ENCODE measurements at places on chromosomes 4 and X. TPM values are rescaled to one million over a fixed set of nuclear protein-coding genes. Genes with fewer than 3 reads are reported as not detected.
A peak's percentile ranks its signal among the peaks of the same experiment; 100 is the strongest.

DNA sequence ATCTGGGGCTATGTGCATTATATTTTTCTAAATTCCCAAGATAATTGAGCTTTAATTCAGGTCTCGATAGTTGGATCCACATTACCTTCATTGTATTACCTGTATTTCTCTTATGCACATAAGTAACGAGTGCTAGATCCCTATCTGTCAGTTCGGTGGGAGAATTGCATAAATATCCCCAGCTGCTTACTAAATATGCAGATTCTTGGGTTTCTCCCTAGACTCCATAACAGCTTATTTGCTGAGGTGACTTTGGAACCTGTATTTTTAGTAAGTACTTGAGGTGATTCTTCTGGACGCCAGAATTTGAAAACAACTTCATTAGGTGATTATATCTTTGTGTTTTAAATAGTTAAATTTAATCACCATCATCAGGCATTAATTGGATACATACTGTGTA lies 15.0 kb downstream of the UGT8 start:
- no peaks in the 10 kb centered on the region for H3K4me1 ChIP-seq
- H3K4me3 ChIP-seq: no peak overlapping the region

DNA sequence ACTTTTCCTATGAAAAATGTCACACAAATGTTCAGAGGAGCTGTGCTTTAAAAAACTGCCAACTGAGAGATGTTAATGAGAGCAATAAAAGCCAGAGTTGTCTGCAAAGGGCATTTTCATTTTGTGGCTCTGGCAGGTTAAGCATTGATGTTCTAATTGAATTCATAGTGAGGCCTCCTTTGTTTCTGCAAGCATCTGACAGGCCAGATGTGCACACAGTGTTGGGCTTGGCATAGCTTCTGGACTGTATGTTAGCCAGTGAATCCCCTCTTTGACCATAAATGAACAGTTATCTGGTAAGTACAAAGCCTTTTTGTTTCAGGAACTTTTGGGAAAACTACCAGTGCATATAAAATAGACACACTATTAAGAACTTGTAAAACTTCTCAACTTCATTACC lies 81.9 kb downstream of the JADE3 start:
- H3K4me1 ChIP-seq: no peaks in the 10 kb centered on the region
- no peak overlapping the region for H3K4me3 ChIP-seq
- no peak for DNase-seq
- no peaks in the 10 kb centered on the region for H3K27me3 ChIP-seq
- H3K27ac ChIP-seq: no peak overlapping the region

DNA sequence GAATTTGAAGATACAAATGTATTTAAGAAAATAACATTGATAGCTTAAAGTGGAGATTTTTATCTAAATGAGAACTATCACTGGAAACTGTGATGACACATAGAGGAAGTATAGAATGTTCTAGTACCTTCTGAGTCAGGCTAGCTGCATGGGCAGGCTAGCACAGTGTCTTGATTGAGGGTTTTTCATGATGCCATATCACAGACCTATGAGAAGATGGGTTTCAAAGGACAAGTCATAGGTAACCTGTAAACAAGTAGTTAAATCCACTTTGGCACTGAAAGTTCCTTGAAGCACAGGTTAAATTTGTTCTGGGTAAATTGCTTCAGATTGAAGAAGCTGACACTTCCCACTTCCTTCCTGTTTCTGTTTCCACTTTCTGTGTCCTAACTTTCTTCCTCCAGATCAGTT lies 48.2 kb upstream of the CDKN2AIP start:
- H3K27ac ChIP-seq: no peak overlapping the region
- H3K4me1 ChIP-seq: peaks cover 22% of the 10 kb centered on the region
- no peaks in the 10 kb centered on the region for H3K36me3 ChIP-seq
- H3K4me3 ChIP-seq: no peak overlapping the region

- H3K36me3 ChIP-seq: peaks cover 18% of the 10 kb centered on the region
- H3K27me3 ChIP-seq: no peaks in the 10 kb centered on the region
- peak; percentile 76 for DNase-seq
- peak within 1 kb of the TSS; percentile 97 for H3K27ac ChIP-seq
- H3K4me1 ChIP-seq: peaks cover 8% of the 10 kb centered on the region
Measured at GRCh38 chrX:120603707-120604360, at the start of gene MCTS1. MCTS1 (plus strand) TSS chrX:120604101; CDS start chrX:120604237, 136 bp downstream.

GRCh38 chr4:70997546-70997945 lies 4.1 kb downstream of the DCK start:
- no peak for DNase-seq
- peak overlapping the region; percentile 97 for H3K4me3 ChIP-seq
- peaks cover 17% of the 10 kb centered on the region for H3K36me3 ChIP-seq
- H3K27ac ChIP-seq: peak overlapping the region; percentile 91
- H3K4me1 ChIP-seq: peaks cover 83% of the 10 kb centered on the region

GRCh38 chr4:121226362-121226761 lies 62.2 kb upstream of the TNIP3 start:
- H3K36me3 ChIP-seq: no peaks in the 10 kb centered on the region
- H3K27me3 ChIP-seq: no peaks in the 10 kb centered on the region
- peak overlapping the region; percentile 94 for H3K27ac ChIP-seq
- H3K4me3 ChIP-seq: no peak overlapping the region
- DNase-seq: no peak

DNA sequence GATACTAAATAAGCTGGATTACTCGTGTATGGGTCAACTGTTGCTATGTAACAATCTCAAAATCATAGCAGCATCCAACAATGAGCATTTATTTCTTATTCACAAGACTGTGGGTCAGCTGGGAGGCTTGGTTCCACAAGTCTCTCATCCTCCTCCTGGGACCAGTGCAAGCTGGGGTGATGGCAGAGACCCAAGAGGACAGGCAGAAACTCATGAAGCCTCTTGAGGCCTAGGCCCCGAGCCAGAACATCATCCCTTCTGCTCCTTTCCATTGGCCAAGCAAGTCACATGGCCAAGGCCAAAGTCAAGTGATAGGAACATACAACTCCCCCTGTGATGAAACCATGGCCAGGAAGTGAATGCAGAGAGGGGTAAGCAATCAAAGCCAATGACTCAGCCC lies 422.1 kb downstream of the BCOR start:
- peaks cover 2% of the 10 kb centered on the region for H3K36me3 ChIP-seq
- no peaks in the 10 kb centered on the region for H3K4me1 ChIP-seq
- DNase-seq: no peak
- H3K4me3 ChIP-seq: no peak overlapping the region
- no peak overlapping the region for H3K27ac ChIP-seq

DNA sequence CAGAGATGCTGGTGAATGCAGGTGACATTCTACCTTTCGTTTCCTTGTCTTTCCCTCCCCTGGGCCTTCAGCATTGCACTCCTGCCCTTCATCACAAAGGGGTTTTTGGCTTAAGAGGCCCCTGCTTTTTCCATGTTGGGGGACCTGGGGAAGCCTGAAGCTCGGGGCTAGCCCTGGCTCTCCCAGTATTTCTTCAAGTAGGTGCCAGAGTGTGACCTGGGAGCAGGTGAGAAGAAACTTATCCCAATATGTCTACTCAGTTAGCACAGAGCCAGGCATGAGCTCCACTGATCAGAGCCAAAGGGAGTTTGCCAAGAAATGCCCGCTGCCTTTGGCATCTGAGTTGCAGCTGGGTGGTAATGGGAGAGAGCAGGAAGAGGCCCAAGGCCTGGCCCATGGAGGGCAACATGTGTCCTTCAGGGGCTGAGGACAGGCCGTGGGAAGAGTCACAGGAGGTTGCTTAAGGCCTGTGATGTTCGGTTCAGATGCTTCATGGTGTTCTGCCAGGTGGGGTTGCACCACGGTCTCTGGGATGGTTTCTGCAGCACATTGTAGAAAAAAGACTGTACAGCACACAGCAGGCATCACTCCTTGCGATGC lies 7.6 kb downstream of the PRRG3 start:
- no peak for DNase-seq
- no peaks in the 10 kb centered on the region for H3K4me1 ChIP-seq
- H3K27me3 ChIP-seq: peaks cover 1% of the 10 kb centered on the region
- H3K36me3 ChIP-seq: no peaks in the 10 kb centered on the region
- no peak overlapping the region for H3K4me3 ChIP-seq

DNA sequence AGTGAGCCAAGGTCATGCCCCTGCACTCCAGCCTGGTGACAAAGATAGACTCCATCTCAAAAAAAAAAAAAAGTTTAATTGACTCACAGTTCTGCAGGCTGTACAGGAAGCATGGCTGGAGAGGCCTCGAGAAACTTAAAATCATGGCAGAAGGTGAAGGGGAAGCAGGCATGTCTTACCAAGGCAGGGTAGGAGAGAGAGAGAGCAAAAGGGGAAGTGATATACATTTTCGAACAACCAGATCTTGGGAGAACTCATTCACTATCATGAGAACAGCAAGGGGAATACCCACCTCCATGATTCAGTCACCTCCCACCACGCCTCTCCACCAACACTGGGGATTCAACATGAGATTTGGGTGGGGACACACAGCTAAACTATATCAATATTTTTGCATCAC lies 315.2 kb upstream of the HTR2C start:
- H3K4me1 ChIP-seq: no peaks in the 10 kb centered on the region
- H3K4me3 ChIP-seq: no peak overlapping the region
- no peaks in the 10 kb centered on the region for H3K27me3 ChIP-seq
- no peaks in the 10 kb centered on the region for H3K36me3 ChIP-seq

DNA sequence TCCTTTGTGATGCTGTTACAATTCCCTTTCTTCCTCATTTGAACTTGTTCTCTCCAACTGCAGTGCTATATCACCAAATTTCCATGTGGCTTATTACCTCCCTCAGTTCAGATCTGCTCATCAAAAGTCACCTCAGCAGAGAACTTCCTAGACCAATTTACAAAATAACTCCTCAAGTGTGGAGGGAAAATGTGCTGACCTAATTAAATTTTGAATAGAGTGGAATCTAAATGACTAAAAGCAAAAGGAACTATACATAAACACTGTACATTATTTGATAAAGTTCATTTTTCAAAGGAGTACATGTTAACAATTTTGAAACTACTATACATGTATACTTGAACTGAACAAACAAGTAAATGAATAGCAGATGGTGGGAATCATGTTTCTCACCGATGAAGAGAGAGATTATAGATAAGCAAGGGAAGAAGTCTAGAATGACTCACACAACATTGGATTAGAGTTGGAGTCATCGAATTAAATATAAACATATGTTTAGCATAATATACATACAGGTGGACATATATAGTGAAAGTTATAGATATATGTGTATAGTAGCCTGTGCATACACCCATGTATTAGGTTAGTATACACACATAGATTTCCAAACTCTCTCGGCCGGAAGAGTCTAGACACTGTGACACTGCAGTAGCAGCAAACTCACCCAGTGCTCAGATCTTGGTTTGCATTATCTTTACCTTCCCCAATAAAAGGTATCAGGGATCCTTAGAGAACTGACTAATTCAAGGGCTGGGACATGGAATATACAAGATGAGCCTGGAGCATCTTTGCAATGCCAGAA lies 318.7 kb downstream of the PCDH18 start:
- no peaks in the 10 kb centered on the region for H3K4me1 ChIP-seq
- H3K27me3 ChIP-seq: no peaks in the 10 kb centered on the region
- no peak overlapping the region for H3K27ac ChIP-seq
- H3K4me3 ChIP-seq: no peak overlapping the region
- no peaks in the 10 kb centered on the region for H3K36me3 ChIP-seq

DNA sequence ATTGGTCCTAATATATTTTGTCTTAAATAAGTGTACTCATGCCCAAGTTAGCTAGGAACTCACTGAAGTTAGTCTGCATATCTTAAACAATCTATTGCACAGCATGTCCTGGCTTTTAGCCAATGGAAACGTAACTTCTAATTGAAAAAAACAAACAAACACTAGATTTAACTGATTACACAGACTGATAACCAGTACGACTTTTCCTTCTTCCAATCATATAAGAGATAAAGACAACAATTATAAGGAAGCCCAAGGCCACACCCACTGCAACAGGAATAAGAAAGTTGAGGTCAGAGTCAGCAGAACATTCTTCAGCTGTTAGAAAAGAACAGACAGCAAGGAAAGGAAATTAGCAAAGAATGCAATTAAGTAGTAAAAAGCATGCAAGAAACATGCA lies 40.8 kb downstream of the LAMP2 start:
- no peaks in the 10 kb centered on the region for H3K27me3 ChIP-seq
- peaks cover 2% of the 10 kb centered on the region for H3K36me3 ChIP-seq
- peaks cover 19% of the 10 kb centered on the region for H3K4me1 ChIP-seq
- no peak overlapping the region for H3K4me3 ChIP-seq
- no peak for DNase-seq

DNA sequence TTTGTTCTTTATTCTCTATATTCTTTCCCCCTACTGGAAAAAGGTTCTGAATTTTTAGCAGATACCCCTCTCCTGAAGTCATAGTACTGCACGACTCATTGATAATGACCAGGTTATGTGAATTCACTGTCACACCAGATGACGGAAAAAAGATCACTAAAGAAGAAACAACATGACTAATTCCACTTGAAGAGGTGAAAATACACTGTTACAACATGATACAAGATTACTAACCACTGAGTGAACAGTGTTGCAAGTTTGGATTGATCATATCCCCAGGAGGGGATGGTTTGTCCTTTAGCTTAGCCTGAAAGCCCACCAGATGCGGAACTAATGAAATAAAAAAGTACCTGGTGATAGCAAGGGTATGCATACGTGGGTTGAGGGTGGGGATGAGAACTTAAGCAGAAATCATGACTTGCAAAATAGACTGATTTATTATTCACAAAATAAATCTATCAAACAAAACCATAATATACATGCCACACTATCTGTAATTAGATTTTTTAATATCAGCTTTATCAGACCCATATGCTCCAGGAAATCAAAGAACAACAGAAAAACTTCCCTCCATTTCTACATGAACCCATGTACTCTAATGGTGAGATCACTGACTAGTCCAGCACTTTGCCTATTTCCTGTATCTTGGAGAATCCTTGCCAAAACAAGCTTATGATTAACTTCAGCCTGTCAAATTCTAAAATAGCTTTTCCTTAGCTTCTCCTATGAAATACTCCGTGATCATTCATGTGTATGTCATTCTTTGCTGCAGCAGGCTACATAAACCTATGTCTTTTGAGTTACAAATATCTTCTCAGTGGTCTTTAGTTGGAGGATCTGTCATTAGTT lies 257.4 kb upstream of the AGA start:
- H3K27me3 ChIP-seq: peaks cover 11% of the 10 kb centered on the region
- DNase-seq: no peak
- H3K4me1 ChIP-seq: no peaks in the 10 kb centered on the region
- no peaks in the 10 kb centered on the region for H3K36me3 ChIP-seq
- no peak overlapping the region for H3K4me3 ChIP-seq

DNA sequence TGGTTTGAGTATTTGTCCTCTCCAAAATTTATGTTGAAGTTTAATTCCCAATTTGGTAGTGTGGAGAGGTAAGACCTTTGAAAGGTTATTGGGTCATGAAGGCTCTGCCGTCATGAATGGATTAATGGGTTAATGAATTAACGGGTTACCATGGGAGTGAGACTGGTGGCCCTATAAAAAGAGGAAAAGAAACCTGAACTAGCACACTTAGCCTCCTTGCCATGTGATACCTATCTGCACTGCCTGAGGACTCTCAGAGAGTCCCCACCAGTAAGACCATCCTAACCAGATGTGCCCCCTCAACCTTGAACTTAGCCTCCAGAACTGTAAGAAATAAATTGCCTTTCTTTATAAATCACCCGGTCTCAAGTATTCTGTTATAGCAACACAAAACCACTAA lies 39.3 kb downstream of the PAGE1 start:
- no peaks in the 10 kb centered on the region for H3K27me3 ChIP-seq
- H3K36me3 ChIP-seq: no peaks in the 10 kb centered on the region
- H3K4me3 ChIP-seq: no peak overlapping the region
- no peaks in the 10 kb centered on the region for H3K4me1 ChIP-seq
- DNase-seq: no peak

ZNF518B gene
- 17.9 TPM for polyA plus RNA-seq

RHOXF1 gene
- polyA plus RNA-seq: 0.85 TPM
